Fibroblast of gingiva (primary cell): ENCODE measurements at places on chromosomes 3 and 15.

DNA sequence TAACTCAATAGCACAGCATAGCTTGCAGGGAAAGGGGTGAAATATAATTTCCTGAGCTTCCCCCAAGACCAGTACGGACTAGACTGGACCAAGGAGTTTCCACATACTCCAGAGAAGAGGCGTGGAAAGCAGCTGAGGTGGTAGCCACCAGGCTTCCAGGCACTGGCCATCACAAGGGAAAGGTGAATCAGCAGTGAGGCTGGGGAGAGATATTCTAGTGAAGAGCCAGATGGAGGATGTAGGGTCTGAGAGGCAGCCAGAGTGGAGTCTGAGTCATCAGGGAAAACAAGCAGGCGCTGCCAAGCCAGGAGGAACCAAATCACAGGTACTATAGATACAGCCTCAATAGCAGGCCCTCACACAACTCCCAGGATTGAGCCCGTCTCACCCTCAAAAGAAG is 9.6 kb upstream of the RASA2 start:
- peak; percentile 13 for DNase-seq

GRCh38 chr15:72070817-72071447 is 47.0 kb downstream of the MYO9A start:
- DNase-seq: peak; percentile 7

- peak; percentile 62 for DNase-seq
These were observed 60.2 kb upstream of the ACP3 start for GRCh38 chr3:132256989-132257388.

DNA sequence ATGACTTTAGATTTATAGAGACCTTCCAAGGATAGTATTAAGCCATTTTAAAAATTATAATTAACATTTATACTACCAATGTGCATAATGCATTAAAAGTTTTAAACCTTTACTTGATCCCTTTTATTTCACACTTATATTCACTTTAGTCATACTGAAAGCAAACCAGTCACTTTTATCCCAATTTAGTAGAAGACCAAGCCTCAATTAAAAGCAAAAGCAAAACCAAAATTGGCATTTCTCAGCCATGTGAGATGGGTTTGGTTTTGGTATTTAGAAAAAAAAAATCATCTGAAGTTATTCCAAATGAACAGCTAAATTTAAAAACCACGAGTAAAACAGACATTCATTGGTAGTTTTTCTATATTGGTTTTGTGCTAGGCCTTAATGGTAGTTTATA is 249.4 kb downstream of the LPP start:
- no peak for DNase-seq

DNA sequence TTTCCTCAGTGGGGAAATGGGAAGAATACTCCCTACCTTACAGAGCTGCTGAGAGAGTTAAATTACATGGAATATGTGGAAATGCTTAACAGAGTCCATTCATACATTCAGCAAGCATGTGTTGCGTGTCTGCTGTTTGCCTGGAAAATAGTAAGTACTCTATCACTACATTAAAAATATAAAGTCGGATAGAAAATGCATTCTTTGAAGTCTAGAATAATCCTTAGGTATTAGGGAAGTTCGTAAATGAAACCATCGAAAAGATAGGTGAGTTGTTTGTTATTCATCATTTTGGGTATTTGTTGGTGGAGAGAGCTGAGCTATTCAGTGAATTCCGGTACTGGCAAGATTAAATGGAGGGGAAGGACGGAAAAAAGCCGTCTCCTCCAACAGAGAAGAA is 200.1 kb downstream of the OPA1 start:
- no peak for DNase-seq
